Activated CD4-positive, alpha-beta T cell treated with anti-CD3 and anti-CD28 coated beads, Interleukin-2, amount 10 ng/mL, durations not matched to agents 7 days and 5 days (primary cell): ENCODE measurements at places on chromosomes 4 and X. TPM values are rescaled to one million over a fixed set of nuclear protein-coding genes. Genes with fewer than 3 reads are reported as not detected.

DNA sequence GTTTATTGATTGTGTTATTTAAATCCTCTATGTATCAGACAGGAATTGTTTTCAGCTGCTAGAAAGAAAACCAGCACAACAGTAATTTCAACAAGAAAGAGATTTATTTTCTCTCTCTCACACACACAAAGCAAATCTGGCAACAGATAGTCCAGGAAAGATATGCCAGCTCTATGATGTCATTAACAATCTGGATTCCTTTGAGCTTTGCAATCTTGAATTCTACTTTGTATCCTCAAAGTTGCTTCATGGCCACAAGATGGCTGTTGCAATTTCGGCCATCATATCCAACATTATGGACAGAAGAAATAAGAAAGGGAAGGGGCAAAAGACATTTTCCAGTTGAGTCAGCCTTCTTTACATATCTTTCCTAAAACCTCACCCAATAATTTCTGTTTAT lies 19.8 kb upstream of the FMR1 start:
- no peak overlapping the region for H3K27ac ChIP-seq
- H3K36me3 ChIP-seq: no peaks in the 10 kb centered on the region
- no peak overlapping the region for H3K4me3 ChIP-seq
- DNase-seq: no peak
- H3K4me1 ChIP-seq: peaks cover 5% of the 10 kb centered on the region
- H3K27me3 ChIP-seq: peaks cover 2% of the 10 kb centered on the region

- no peak overlapping the region for H3K27ac ChIP-seq
- H3K27me3 ChIP-seq: no peaks in the 10 kb centered on the region
- DNase-seq: no peak
- H3K4me1 ChIP-seq: peaks cover 17% of the 10 kb centered on the region
These were observed 72.6 kb downstream of the FAM53A start for GRCh38 chr4:1611501-1611870.

ATP8A1 gene
- total RNA-seq: 21.1 TPM

GRCh38 chr4:1209821-1210220 lies 37.4 kb upstream of the SPON2 start:
- peak overlapping the region; percentile 31 for H3K27ac ChIP-seq
- H3K4me3 ChIP-seq: no peak overlapping the region
- H3K36me3 ChIP-seq: peaks cover under 1% of the 10 kb centered on the region
- peaks cover 7% of the 10 kb centered on the region for H3K4me1 ChIP-seq
- H3K27me3 ChIP-seq: no peaks in the 10 kb centered on the region

GRCh38 chrX:129006491-129006890 lies 516.8 kb downstream of the SMARCA1 start:
- no peak for DNase-seq
- no peak overlapping the region for H3K27ac ChIP-seq
- no peaks in the 10 kb centered on the region for H3K4me1 ChIP-seq
- H3K27me3 ChIP-seq: no peaks in the 10 kb centered on the region
- H3K36me3 ChIP-seq: no peaks in the 10 kb centered on the region
- no peak overlapping the region for H3K4me3 ChIP-seq

TKTL1 gene
- total RNA-seq: 4.2 TPM

- H3K4me3 ChIP-seq: no peak overlapping the region
- H3K4me1 ChIP-seq: no peaks in the 10 kb centered on the region
- H3K27me3 ChIP-seq: no peaks in the 10 kb centered on the region
These were observed 155.5 kb upstream of the MXRA5 start for GRCh38 chrX:3501833-3502535.

- H3K4me3 ChIP-seq: no peak overlapping the region
- no peak overlapping the region for H3K27ac ChIP-seq
- peaks cover 7% of the 10 kb centered on the region for H3K27me3 ChIP-seq
- H3K36me3 ChIP-seq: no peaks in the 10 kb centered on the region
These were observed 40.5 kb upstream of the HELT start for GRCh38 chr4:184977747-184978146.

GRCh38 chr4:18695733-18696527 lies 674.4 kb upstream of the LCORL start:
- H3K4me3 ChIP-seq: no peak overlapping the region
- H3K27me3 ChIP-seq: peaks cover 2% of the 10 kb centered on the region
- no peak overlapping the region for H3K27ac ChIP-seq

HOPX gene
- 72.3 TPM for total RNA-seq

FABP2 gene
- total RNA-seq: not detected

GRCh38 chr4:7256984-7257810 lies 64.9 kb downstream of the SORCS2 start:
- no peak for DNase-seq
- H3K27me3 ChIP-seq: no peaks in the 10 kb centered on the region
- no peak overlapping the region for H3K4me3 ChIP-seq
- H3K27ac ChIP-seq: no peak overlapping the region
- H3K4me1 ChIP-seq: no peaks in the 10 kb centered on the region

GPC4 gene
- not detected for total RNA-seq

LAGE3 gene
- 47.9 TPM for total RNA-seq

DNA sequence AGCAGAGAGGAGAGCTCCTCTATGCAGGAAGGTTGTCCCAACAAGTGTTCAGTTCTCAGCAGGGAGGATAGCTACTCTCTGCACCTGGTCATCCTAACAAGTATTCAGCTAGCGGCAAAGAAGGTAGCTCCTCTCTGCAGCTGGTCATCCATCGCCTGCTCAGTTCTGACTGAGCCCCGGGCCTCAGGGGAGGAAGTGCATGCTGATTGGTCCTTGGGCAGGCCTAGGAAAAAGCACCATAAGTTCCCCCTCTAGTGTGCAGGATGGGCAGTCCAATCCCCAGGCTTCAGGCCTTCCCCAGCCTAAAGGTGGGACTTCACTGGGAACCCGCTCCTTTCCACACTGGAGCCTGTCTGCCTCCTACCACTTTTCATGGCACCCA lies 4.4 kb upstream of the FBXW7 start:
- peak overlapping the region; percentile 68 for H3K27ac ChIP-seq
- DNase-seq: no peak
- H3K36me3 ChIP-seq: peaks cover 36% of the 10 kb centered on the region
- peaks cover 23% of the 10 kb centered on the region for H3K4me1 ChIP-seq
- H3K27me3 ChIP-seq: no peaks in the 10 kb centered on the region

- H3K4me3 ChIP-seq: no peak overlapping the region
- no peak for DNase-seq
- H3K4me1 ChIP-seq: no peaks in the 10 kb centered on the region
- no peak overlapping the region for H3K27ac ChIP-seq
- no peaks in the 10 kb centered on the region for H3K27me3 ChIP-seq
- no peaks in the 10 kb centered on the region for H3K36me3 ChIP-seq
These were observed 1319.7 kb upstream of the TENM3 start for GRCh38 chr4:180923486-180923885.

PRRG3 gene
- total RNA-seq: not detected

CABS1 gene
- not detected for total RNA-seq

GSX2 gene
- not detected for total RNA-seq

DNA sequence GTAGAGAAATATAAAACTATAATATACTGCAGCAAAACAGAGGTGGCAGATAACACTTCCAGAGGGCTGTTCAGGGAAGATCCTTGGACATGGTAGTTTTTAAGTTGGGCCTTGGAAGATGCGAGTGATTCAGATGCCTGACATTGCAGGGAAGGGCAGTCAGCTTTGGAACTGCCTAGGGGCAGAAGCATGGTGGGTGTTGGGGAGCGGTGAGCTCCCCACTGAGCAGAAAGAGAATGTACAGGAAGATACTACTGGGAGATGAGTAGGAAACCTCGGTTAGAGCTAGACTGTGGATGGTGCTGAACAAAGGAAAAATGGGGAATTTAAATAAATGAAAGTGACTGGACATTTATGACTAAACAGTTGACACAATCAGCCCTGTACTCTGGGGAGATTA lies 24.9 kb upstream of the SEC24B start:
- no peak overlapping the region for H3K27ac ChIP-seq
- H3K36me3 ChIP-seq: no peaks in the 10 kb centered on the region
- H3K4me3 ChIP-seq: no peak overlapping the region
- H3K4me1 ChIP-seq: no peaks in the 10 kb centered on the region
- no peak for DNase-seq

DNA sequence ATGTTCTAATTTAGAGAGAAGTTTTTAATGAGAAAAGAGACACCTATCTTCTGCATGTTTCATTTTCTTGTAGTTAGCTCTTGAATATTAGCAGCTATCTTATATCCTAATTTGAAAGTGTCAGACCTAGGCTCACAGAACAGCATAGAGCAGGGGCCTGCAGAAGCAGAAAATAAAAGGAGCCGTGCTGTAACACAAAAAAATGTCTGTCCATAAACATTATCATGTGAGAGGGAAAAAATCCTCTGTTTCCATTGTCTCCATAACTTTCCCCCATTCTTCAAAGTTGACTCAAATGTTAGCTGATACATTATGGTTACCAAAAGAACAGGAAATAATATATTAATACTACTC lies 329.2 kb upstream of the EPHA5 start:
- no peak overlapping the region for H3K4me3 ChIP-seq
- no peaks in the 10 kb centered on the region for H3K4me1 ChIP-seq
- H3K27ac ChIP-seq: no peak overlapping the region
- H3K36me3 ChIP-seq: no peaks in the 10 kb centered on the region
- no peaks in the 10 kb centered on the region for H3K27me3 ChIP-seq
- DNase-seq: no peak

SATL1 gene
- not detected for total RNA-seq

FNIP2 gene
- total RNA-seq: 16.4 TPM
